ENCODE measurements at places on chromosomes 2 and 18.

GRCh38 chr2:68487773-68488355 lies 20.5 kb downstream of the APLF start:
- no peak for DNase-seq

- DNase-seq = no peak
These were observed 58.1 kb downstream of the ABCG8 start for GRCh38 chr2:43896906-43897305.

- DNase-seq = no peak
These were observed 86.2 kb downstream of the CUL3 start for GRCh38 chr2:224498991-224499390.

- DNase-seq = no peak
These were observed 352.2 kb downstream of the EN1 start for GRCh38 chr2:118495290-118495689.

- DNase-seq = peak; percentile 18
These were observed 1.1 kb upstream of the TTC27 start for GRCh38 chr2:32626639-32627221.

- no peak for DNase-seq
These were observed 286.8 kb upstream of the EPAS1 start for GRCh38 chr2:46010223-46010924.

GRCh38 chr2:61537277-61537949 lies 743 bp downstream of the XPO1 start:
- DNase-seq = no peak

- no peak for DNase-seq
These were observed 12.3 kb downstream of the AQP12B start for GRCh38 chr2:240670402-240670801.

DNA sequence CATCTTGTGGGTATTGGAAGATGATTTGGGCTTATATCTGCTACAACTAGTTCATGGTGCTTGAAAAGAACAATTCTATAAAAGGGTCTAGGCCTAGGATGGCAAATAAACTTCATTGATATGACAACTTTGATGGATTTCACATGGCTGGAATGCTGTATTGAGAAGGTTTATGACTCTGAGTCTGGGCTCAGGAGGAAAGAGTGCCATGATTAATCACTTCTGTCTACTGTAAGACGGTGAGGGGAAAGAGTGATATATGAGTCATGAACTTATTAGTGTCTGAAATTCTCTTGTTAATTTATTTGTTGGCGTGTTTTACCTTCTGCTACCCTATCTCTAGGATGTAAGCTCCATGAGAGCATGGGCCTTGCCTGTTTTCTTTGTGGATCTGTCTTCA lies 17.0 kb upstream of the ADCYAP1 start:
- DNase-seq = no peak

DNA sequence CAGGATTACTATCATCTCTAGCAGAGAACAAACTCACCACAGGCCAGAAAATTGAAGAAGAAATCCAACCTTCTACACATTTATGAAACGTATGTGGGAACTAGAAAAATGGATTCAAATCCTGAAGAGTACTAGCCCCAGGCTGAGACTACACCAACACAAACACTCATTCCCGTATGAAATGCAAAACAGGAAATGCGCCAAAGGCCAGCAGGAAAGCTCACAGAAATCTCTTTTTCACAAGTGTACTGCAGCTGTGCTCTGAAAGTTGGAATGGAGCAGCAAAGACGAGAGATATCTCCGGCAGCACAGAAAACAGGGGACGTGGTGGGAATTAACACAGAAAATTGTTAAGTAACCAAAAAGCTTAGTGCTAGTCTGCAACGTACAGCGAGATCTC lies 913.5 kb downstream of the TDRD15 start:
- no peak for DNase-seq

DNA sequence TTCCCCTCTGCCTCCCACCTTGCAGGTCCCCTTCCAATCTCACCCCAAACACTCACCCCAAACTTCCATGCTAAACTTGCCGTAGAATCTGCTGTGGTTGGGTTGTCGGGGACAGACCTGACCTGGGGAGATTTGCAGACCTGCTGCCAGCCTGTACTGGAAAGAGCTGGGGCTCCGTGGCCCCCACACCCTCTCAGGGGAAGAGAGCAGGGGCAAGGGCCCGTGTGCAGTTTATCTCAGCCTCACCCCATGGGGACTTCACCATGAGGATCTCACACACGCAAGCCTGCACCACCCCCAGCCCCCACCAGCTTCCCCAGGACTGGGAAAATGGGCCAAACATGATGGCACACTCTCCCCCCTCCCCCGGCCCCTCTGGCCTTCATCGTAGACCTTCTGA lies 30.7 kb downstream of the KCNIP3 start:
- DNase-seq = no peak

- DNase-seq = no peak
These were observed 8.4 kb downstream of the KCNIP3 start for GRCh38 chr2:95305380-95306061.

DNA sequence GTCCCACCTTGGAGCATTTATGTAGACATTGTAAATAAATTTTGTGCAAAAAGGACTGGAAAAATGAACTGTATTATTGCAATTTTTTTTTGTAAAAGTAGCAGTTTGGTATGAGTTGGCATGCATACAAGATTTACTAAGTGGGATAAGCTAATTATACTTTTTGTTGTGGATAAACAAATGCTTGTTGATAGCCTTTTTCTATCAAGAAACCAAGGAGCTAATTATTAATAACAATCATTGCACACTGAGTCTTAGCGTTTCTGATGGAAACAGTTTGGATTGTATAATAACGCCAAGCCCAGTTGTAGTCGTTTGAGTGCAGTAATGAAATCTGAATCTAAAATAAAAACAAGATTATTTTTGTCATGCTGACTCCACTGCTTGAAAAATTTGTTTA lies 137.5 kb downstream of the MEIS1 start:
- no peak for DNase-seq

- DNase-seq = no peak
These were observed 87.9 kb downstream of the ICOS start for GRCh38 chr2:204024503-204024902.

- DNase-seq = no peak
These were observed 504.8 kb downstream of the LRRTM4 start for GRCh38 chr2:77017355-77017745.

DNA sequence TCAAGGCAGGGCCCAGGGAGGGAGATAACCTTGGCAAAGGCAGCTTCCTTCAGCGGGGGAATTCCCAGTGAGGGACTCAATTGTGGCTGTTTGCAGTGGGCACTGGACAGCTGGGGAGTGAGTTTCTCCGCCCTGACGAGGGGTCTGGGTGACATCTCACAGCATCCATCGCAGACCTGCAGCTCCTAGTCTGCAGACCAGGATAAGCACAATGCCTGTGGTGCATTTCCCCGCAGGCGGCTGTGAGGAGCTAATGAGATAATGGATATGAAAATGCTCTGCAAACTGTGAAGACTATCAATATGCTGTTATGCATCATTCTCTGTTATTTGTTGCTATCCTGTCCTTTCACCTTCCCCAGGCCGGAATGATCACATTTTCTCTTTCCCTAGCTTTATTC lies 30.0 kb upstream of the CYP1B1 start:
- DNase-seq = no peak

GRCh38 chr2:85853499-85854165 lies 35.2 kb downstream of the ST3GAL5 start:
- DNase-seq = no peak

DNA sequence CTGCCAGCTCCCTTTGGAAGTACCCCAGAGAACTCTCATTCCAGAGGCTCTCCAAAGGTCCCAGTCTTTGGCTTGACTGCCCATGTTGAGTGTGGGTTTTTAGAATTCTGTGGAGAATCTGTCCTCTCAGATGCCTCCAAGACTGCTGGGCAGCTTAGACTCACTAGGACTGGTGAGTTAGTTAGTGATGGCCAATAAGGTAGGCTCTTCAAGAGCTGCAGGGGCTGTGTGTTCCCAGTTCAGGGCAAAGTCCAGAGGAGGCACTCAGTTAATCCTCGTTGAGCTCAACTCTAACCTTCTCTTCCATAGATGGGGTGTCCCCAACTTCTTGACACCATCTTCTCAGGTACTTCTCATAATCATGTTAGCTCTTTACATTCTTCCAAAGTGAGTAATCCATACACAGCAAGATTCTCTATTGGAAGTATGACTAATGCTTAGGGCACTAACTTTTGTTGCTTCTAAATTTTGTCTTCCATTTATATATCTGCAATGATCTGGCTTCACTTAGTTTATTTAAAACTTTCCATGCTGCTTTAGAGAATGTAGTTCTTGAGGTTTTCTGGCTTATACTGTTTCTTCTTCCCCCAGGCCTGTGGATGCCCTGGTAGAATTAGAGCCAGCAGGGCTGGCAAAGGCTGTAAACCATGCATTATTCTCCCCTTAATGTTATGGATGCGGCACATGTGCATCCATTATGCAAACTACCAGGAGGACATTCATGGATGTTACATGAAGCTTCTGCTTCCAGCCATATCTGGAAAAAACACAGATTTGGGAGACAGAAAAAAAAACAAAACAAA lies 88.9 kb downstream of the POLE4 start:
- no peak for DNase-seq

GRCh38 chr2:133871545-133872209 lies 303.4 kb upstream of the NCKAP5 start:
- DNase-seq = no peak

DNA sequence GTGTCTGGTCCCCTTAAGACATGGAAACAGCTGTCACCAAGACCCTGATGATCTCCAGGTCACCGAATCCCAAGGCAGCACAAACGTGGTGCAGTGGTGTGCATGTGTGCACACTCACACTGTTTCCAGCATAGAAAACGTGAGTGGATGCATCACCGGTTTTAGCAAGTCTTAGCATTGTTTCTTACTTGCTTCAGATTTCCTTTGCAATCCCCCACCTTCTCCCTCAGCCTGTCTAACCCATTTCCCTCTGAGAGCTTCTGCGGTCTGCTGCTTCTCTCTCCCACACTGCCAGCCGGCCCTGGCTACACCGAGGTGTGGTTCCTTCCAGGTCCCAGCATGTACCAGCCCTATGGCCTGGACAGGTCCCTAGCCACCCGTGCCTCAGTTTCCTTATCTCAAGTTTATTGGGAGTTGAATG lies 343.4 kb upstream of the HS6ST1 start:
- DNase-seq = no peak
